ENCODE measurements at places on chromosomes 4 and X.
A peak's percentile ranks its signal among the peaks of the same experiment; 100 is the strongest.

DNA sequence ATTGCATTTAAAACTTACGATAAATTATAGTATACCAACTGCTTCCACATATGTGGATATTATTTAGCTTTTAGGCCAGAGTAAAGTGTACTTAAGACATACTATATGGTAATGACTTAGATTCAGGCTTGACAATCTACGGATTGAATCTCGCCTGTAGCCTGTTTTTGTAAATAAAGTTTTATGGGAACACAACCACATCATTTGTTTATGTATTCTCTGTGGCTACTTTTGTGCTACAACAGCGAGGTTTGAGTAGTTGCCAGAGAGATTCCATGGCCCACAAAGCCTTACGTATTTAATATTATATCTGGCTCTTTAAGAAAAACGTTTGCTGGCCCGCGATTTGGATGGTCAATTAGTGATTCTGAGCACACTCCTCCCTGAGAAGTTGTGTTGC lies 37.6 kb downstream of the HHIP start:
- DNase-seq: no peak

DNA sequence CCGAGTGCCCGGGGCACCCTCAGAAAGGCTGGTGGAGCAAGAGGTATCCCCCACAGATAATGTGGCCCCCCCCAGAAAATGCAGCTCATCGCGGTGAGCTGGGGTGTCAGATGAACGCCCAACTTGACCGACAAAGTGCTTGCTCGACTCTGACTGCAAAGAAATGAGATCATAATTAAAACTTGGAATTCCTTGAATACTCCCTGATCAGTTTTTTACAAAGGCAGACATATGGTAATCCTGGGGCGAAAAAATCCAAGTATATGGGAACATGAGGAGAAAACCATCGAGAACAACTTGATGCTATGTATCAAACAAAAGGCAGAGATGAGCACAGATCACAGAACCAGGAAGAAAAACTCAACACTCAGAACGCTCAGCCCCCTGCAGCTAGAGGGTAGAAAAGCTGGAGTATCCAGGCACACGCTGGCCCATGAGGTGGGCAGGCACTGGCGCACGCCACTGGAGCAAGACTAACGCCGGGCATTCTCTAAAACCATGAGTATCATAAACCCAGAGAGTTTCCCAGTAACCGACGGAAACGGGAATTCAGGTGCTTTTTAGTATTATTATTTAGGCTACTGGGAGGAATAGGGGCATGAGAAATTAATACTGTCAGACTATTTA lies 127.3 kb downstream of the AFAP1 start:
- DNase-seq: peak; percentile 41

- no peak for DNase-seq
Observed at GRCh38 chr4:148077581-148077980, 345.7 kb downstream of the ARHGAP10 start.

- DNase-seq: no peak
Observed at GRCh38 chr4:111946800-111947199, 198.5 kb upstream of the FAM241A start.

GRCh38 chr4:146222313-146222712 lies 8.0 kb downstream of the REELD1 start:
- peak; percentile 79 for DNase-seq

GRCh38 chrX:107669261-107669660 lies 41.0 kb downstream of the PRPS1 start:
- DNase-seq: no peak

GRCh38 chr4:156596706-156597329 lies 374.8 kb downstream of the PDGFC start:
- DNase-seq: no peak

GRCh38 chr4:174490451-174490961 lies 31.8 kb downstream of the HPGD start:
- DNase-seq: peak; percentile 22

DNA sequence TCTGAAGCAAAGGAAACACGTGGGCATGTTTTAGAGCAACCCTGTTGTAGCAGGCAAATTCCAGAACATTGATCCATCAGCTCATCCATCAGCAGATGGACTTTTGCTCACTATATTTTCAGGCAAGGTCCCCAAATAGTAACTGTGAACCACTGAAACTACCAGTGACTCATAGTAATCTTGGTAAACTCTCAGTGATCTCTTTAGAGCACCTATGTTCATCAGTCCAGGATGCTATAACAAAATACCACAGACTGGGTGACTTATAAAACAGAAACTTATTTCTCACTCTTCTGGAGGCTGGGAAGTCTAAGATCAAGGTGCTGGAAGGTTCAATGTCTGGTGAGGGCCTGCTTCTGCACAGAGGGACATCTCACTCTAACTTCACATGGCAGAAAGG lies 28.9 kb upstream of the BTC start:
- DNase-seq: no peak

- no peak for DNase-seq
Observed at GRCh38 chr4:149985981-149986380, 92.3 kb upstream of the DCLK2 start.

GRCh38 chr4:135184715-135185114 lies 983.1 kb upstream of the PABPC4L start:
- DNase-seq: no peak

- no peak for DNase-seq
Observed at GRCh38 chrX:2387614-2388239, 113.0 kb downstream of the DHRSX start.

- no peak for DNase-seq
Observed at GRCh38 chr4:189206953-189207352, 733.7 kb upstream of the FRG1 start.

- no peak for DNase-seq
Observed at GRCh38 chrX:19792412-19792811, 95.0 kb downstream of the SH3KBP1 start.

- no peak for DNase-seq
Observed at GRCh38 chrX:112889400-112889799, 48.8 kb upstream of the AMOT start.

- DNase-seq: no peak
Observed at GRCh38 chrX:10893366-10893765, 217.8 kb upstream of the HCCS start.

DNA sequence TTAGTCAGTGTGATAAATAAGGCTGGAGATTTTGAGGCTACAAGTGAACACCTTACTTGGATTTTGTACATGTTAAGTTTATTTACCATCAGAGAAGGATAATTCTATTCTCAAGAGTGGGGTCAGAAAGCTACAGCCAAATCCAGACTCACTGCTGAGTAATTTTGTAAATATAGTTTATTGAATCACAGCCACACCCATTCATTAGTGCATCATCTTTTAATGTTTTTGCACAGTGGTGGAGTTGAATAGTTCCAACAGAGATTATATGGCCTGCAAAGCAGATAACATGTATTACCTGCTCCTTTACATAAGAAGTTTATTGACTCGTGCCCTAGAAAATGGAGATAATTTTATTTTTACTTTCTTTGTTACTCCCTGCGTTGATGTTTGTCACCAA lies 60.4 kb downstream of the PCDH18 start:
- no peak for DNase-seq

- no peak for DNase-seq
Observed at GRCh38 chrX:103839404-103839803, 7.3 kb upstream of the RAB9B start.

DNA sequence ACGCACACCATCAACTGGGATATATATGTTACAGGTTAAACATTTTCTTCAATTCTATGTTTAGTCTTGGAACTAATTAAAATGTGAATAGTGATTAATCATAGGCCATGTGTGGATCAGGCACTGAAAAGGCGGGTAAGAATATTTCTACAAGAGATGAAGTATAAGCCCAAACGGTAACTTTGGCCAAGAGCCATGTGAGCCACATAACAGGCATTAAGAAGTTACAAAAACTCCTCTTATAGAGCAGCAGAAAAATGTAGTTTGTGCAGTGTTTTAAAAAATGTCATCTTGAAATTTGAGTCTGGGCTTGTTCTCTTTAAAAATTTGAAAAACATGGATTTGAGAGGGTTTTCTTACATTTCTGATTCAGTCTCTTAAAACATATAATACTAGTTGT lies 521.8 kb upstream of the DIPK2B start:
- no peak for DNase-seq

DNA sequence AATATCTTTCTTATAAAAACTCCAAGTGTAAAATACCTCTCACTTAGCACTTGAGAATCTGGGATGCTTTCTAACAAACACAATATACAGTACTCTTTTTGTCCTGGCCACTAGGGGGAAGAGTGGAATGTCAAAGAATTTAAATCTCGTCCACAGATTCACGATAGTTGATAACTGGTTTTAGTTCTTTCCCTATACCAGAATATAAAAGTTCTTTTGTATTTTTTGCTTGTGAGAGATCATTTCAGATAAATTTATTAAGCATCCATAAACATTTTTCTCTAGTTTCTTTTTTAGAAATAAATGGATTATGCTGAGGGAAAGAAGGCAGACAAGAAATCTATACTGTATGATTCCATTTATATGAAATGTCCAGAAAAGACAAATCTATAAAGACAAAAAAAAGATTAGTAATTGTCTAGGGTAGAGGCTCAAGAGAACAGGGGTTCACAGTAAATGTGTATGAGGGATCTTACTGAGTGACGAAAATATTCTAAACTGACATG lies 50.4 kb downstream of the MGARP start:
- DNase-seq: peak; percentile 63

- no peak for DNase-seq
Observed at GRCh38 chrX:53082773-53083616, 828 bp downstream of the TSPYL2 start.

DNA sequence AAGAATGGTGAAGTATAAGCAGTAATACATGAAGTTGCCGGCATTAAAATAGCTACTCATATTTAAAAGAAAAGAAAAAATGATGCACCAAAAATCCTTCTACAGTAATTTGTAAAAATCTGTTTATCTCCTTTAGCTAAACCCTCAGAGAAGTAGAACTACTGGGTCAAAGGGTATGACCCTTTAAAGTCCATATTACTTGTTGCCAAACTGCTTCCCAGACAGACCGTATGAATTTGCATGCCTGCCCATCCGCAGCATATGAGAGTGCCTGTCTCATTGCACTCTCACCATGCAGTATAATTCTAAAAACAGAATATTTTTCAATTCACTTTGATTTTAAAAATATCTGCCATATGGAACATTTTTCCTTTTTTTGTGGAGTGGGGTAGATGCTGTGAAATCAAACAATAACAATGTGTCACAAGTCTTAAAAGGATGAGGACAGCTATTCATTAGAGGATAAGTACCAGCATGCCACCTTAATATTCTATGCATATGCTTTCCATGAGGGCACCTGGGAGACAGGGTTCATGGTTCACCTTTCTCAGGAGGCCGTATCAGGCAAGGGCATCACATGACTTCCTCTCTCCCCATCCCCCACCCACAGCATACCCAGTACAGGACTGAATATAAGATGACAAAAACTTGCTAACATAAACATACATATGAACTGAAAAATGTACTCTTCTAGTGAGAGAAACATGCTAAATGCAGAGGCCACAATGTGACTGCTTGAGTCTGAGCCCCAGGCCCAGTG lies 17.8 kb downstream of the ZDHHC9 start:
- DNase-seq: no peak

DNA sequence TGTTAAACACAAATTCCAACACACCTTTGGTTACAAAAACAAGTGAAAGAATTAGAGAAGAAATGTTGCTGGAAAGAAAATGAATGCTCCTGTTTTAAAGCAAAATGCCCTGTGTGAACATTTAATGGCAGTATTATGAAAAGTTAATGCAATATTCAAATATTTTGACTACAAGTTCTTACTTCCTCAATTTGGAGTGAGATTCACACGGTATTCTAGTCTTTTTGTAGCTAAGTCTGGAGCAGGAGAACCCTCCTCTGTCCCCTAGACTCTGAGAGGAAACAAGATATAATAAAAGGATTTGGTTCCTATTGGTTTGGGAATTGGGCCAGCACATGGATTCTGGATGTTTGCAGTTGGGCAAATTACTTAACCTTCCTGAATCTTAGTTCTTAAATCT lies 12.7 kb downstream of the MAD2L1 start:
- no peak for DNase-seq
